ENCODE measurements at places on chromosomes 13 and 19.
A peak's percentile ranks its signal among the peaks of the same experiment; 100 is the strongest.

DNA sequence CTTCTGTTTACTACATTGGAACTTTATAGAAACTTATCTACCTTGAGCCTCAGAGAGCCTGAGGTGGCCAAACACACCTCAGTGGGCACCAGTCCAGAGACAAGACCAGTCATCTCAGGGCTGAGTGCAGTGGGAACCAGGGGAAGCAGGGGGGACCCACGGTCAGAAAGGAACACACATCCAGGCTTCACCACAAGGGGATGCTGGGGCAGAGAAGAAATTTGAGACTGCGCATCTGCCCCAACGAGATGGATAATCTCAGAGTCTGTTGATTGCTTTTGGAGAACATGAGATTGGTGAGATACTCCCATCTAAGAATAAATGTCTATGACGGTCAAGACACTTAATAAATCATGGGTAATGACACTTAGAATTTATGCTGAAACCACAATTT, 98.7 kb downstream of the DOCK9 start:
- DNase-seq = no peak

DNA sequence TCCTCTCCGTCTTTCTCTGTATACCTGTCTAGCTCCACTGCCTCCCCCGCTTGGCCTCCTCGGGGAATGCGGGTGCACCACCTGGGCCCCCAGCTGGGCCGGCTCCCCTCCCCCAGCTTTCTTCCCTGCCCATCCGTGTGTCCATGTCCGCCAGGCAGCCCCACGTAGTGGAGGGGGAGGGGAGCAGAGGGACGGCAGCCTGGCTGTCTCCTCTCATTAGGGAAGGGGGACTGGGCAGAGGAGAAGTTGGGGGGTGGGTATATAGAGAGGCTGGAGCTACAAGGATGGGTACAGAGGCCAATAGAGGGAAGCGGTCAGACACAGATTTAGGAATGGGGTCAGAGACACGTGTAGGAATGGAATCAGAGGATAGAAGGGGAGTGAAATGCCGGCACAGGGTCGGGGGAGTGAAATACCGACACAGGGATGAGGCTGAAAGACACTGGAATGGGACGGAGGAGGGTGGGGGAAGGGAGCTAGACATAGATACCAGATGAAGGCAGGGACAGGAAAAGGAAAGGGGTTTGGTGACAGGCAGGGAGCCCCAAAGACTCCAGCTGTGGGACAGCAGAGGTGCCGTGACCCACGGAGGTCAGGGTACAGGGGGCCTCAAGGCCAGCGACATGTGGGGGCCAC, 2.8 kb downstream of the NECTIN2 start:
- DNase-seq = no peak

GRCh38 chr13:44276061-44276460, 97.6 kb upstream of the SERP2 start:
- DNase-seq = no peak

DNA sequence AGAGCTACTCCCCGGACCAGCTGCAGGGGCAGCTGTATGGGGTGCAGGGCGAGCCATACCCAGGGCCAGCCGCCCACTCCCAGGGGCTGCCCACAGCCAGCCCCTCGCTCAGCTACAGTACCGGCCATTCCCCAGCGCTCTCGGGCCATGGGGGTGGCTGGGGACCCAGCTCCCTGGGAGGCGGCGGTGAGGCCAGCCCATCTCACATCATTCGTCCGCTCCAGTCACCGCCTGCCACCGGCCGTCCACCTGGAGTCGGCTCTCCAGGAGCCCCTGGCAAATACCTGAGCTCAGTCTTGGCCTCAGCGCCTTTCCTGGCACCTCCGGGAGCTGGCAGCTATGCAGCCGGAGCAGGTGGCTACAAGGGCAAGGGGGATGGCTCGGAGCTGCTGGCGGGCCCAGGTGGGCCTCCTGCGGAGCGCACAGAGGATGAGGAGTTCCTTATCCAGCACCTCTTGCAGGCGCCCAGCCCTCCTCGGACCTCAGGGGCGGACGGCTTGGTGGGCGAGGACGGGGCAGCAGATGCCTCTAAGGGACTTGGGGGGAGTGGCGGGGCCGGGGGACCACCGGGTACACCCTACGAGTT, 4.9 kb downstream of the PRR12 start:
- no peak for DNase-seq

DNA sequence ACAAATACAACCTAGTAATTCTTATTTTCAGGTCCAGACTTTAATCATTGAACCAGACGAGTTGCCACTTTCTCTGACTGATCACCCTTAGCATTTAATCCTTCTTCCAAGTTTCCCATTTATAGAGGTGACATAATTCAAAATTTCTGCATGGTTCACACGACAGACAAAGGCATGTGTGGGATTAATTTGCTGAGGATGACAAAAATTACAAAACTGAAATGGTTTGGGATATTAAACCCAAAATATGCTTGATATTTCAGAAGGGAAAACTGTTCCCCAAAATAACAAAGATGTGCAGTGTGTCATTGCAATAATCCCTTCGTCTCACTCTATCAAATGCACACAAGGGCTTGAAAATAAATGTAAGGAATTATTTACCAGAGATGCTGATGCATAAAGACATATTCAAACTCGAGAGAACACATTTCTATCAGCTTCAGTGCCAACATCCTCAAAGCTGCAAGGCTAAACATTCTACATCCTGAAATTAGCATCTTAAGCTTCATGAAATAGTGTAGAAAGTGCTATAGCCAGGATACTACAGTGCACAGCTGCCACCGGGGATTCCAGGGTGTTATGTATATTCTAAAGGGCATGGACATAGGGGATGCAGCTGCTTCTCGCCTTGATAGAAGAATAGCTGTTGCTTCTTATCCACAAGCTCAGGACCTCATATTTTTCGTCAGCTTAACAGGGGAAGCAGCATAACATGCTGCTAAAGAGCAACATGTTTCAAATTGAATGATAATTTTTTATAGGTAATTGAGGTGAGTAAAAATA, 198.7 kb upstream of the SLITRK1 start:
- DNase-seq = no peak

- peak; percentile 81 for DNase-seq
Observed at GRCh38 chr19:1122972-1123363, 19.2 kb downstream of the GPX4 start.

- no peak for DNase-seq
Observed at GRCh38 chr19:30236587-30236986, 135.6 kb upstream of the ZNF536 start.

- no peak for DNase-seq
Observed at GRCh38 chr13:65091031-65091430, 2139.1 kb downstream of the PCDH9 start.

DNA sequence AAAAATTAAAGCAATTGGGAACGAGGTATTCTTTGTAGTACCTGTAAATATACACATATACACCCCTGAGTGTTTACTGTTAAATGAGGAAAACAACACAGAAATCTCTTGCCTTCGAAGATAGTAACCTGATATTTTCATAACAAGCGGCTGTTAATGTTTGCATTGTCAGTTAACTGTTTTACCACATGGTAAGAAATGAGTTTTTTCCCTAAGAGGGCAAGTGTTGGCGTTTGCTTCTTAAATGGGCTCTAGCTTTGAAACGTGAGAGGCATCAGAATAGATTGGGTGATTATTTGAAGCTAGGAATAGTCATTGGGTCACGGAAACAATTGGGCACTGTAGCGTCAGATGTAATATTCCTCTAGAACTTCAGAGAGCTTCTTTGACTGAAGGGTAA, 22.0 kb upstream of the UPF3A start:
- DNase-seq = no peak

DNA sequence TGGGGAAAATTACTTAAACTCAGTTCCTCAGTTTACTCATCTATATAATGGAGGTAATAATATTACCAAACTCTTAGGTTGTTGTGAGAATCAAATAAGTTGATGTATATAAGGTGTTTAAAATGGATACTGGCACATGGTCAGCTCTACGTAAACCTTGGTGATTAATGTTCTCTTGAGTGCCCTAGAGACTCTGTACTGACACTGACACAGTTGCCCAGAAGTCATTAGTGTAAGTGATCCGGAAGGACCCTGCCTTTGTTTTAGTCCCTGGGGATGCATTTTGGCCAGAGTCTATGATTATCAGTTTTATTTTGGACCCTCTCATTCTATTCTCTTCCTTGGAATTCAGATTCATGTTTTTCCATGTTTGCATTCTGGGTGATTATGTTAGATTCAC, 31.9 kb downstream of the CHST8 start:
- DNase-seq = no peak

GRCh38 chr19:11377237-11377636, 2.8 kb downstream of the SWSAP1 start:
- DNase-seq = no peak

GRCh38 chr19:37931881-37932655, 25.1 kb downstream of the SIPA1L3 start:
- peak; percentile 22 for DNase-seq

DNA sequence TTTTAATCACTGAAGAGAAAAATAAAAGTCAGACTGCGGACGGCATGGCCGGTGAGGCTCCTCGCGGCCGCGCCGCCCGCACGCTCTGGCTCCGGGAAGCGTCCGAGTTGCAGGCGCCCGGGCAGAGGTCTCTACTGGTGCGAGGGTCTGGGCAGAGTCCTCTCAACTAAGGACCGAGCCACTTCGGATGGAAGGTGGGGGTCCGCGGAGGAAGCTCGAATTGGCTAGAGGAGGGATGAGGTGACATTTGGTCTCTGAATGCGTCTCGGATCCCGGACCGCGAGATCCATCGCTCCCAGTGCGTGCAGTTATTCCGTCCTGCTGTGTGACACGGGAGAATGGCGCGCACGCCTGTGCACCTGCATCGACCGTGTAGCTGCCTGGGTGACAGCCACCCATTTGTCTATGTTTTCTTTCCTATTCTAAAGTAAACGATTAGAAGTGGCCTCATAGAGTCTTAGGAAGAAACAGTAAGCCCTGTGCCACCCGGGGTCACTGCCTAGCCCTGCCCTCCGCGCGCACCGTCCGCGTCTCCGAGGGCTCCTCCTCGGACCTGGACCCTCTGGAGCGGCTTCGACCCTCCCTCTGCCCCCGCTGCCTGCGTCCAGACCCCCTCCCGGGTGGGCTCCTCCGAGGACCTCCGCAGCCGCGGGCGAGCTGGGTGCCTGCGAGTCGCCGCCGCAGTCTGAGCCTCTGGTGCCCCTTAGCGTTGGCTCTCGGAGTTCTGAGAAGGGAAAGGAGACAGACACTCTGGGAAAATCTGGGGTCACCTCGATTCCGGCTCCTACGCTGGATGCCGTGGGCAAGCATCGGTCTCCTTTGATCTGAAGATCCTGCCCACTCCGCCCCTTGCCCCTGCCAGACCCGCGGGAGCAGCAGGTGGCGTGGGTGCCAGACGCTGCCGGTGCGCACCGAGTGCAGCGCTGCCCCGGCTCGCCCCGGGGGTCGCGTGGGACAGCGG, 347.4 kb downstream of the LIG4 start:
- DNase-seq = peak; percentile 8

- DNase-seq = peak; percentile 95
Observed at GRCh38 chr19:10259162-10259905, 7.3 kb downstream of the MRPL4 start.

DNA sequence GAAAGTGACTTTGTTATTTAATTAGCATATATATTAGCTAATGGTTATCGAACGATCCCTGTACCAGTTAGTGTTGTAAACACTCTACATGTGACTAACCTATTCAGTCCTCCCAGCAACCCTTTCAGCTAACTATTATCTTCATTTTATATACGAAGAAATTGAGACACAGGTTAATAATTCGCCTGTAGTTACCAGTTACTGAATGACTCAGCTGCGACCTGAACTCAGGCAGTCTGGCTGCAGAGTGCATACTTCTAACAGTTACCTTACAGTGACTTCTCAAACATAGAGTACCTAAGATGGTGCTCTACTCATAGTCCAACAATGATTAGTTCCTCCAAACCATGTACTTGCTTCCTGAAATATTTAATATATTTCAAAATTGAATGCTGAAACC, 117.7 kb downstream of the FNDC3A start:
- no peak for DNase-seq

DNA sequence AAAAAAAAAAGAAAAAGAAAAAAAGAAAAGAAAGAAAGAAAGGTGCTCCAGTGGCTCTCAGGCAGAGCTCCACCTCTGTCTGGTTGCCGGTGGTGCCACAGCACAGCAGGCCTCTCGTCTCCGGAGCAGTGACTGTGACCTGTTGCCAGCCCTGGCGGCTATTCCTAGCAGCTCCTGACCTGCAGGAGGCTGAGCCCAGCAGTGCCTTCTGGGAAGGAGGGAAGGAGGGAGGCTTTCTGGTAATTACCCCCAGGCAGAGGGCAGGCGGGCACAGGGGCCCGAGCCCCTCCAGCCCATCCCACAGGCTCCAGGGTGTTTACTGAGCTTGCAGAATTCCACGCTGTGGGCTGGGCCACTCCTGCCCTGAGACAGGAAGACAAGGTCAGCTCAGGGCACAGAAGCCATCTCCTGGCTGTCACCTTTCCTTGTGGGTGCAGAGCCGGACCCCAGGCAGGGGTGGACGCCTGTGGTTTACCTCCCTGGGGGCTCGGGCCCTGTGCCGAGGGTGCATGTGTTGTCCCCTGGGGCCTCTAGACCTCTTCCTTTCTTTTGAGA, 77.9 kb downstream of the GNG7 start:
- no peak for DNase-seq

GRCh38 chr19:47109541-47110375, 3.8 kb downstream of the ZC3H4 start:
- DNase-seq = peak; percentile 60

DNA sequence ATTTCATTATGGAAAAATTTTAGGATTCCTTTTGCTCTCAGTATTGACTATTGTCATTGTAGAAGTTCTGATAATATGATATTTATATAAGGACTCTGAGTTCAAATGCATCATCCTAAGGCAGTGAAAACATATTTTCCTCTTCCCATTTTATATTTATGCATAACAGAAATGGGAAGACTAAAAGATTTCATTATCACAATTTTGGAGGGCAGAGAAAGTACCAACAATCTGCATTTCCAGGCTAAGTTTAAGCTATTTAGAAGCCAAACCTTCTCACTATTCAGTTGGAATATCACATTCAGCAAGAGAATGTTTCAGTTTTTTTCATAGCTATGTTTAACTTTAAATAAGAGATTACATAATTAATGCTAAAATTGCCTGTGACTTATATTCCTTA, 558.5 kb upstream of the GPC6 start:
- no peak for DNase-seq

- no peak for DNase-seq
Observed at GRCh38 chr19:50238043-50238442, 34.6 kb downstream of the MYH14 start.

DNA sequence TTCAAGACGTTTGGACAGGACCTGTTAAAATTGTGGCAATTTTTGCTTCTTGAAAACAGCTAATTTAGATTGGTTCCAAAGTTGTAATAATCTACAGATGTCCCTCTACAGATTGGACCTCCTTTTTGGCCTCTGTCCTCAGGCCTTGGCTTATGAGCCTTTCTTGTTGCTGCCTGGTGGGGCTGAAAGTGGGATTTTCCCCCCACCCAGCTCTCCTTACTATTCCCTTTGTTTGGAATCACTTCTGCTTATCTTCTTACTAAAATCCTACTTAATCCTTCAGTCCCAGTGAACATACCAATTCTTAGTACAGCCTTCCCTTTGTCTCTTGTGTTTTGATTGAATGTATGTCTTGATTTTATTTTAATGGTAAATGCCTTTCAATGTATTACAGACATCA, 63.5 kb upstream of the TEX29 start:
- no peak for DNase-seq
